A172 (cell line): ENCODE measurements at places on chromosomes 1 and 21. TPM values are rescaled to one million over a fixed set of nuclear protein-coding genes. Genes with fewer than 3 reads are reported as not detected.
A peak's percentile ranks its signal among the peaks of the same experiment; 100 is the strongest.

GRCh38 chr21:44653656-44654575 is 543 bp downstream of the KRTAP12-4 start:
- no peak for DNase-seq

- DNase-seq, result peak; percentile 36
These were observed 144.0 kb upstream of the CD34 start for GRCh38 chr1:208054911-208055379.

- no peak for DNase-seq
These were observed 337.1 kb downstream of the SIPA1L2 start for GRCh38 chr1:232292818-232293217.

DNA sequence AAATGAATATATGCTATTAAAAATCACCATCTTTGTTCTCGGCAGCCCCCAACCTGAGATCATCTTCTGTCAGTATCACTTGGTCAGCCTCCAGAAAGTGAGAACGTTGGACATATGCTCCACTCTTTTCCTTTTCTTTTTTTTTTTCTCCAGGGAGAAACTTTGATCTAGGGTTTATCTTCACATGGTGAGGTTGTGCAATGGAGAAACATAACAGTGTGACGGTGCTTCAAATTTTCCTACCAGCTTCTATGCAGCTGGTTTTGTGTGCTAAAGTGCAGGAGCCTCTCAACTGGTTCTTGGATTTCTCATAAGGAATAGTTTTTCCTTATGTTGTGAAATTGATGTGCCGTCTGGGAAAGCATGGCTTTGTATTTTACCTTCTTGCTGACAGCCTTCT is 1202.9 kb downstream of the NCAM2 start:
- no peak for DNase-seq

GRCh38 chr1:91863498-91863897 is 22.5 kb downstream of the TGFBR3 start:
- DNase-seq, result no peak

DNA sequence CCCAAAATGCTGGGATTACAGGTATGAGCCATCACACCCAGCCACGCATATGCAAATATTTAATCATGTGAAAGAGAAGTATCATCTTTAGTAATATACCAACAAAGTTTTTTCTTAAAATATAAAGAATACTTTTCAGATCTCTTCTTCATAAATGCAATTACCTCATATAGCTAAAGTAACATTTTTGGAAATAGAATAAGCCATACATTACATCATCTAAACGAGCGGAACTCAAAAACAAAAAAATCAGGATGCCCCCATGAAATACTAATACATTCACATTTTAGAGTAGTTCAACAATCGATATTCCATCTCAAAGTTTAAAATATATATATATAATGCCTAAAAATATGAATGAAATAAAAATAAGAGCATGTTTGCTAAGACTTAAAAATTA is 4.7 kb downstream of the NDC1 start:
- DNase-seq, result no peak

DNA sequence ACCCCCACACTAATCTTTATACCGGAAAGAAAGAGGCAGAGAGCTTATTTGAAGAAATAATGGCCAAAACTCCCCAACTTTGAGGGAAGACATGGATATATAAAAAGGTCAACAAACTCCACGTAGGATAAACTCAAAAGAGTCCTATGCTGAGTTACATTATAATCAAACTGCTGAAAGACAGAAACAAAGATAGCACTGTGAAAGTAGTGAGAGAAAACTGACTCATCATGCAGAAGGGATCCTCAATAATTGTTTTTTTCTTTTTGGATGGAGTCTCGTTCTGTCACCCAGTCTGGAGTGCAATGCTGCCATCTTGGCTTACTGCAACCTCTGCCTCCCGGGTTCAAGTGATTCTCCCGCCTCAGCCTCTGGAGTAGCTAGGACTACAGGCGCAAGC is 48.5 kb upstream of the TTC39A start:
- DNase-seq, result no peak

DNA sequence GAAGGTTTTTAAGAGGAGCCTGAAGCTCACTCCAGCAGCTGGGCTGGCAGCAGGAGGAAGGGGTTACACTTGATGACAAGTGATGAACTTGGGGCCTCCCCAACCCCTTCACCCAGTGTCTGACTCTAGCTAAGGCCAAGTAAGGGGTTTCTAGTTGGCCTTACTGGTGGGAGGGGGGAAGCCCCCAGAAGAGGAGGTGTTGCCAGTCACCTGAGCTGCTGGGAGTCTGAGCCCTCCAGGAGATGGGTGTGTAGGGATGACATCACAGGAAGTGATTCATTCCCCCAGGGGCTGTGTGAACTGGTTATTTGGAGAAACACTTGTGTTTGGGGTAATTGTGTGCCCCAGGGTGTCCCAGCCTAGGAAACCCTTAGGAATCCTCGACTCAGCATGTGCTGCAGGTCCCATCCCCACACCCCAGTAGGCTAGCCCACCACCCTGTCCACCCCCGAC is 3.1 kb downstream of the PADI1 start:
- DNase-seq, result peak; percentile 90

DNA sequence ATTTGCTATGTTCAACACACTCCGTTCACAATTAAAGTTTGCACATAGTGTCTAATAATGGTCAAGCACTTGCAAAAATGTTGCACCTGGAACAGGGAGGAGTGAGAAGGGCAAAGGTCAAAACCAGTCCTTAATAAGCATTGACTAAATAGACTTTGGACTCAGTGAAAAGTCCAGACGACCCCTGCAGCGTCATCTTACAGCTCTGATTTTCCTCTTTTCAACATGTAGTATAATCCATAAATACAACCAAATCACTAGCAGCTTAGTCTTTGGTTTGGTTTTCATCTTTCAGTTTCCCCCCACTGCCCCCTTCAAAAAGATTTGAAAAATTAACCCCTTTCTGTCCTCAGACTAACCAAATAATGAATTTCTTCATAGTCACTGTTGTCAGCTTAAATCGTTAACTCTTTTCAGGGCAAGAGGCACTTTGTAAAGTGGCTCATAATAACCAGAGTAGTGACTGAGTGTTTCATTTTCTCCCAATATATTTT is 290.3 kb downstream of the PTPRC start:
- DNase-seq, result no peak

DNA sequence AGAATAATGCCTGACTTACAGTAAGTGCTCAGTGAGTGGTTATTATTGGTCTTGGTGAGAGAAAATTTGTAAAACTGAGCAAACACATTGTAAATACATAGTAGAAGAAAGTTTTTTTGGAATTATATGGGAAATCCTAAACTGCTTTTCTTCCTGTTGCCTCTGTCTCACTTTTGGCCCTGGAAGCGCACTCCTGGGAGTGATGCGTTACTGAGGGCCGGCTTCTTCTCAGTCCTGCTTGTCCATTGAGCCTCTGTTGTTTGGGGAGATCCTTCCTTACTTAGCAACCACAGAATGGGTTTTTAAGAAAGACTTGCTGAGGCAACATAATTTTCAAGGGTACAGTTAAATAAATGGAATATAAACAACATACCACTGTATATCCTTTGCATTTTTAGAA is 166.0 kb downstream of the EDEM3 start:
- DNase-seq, result no peak

DNA sequence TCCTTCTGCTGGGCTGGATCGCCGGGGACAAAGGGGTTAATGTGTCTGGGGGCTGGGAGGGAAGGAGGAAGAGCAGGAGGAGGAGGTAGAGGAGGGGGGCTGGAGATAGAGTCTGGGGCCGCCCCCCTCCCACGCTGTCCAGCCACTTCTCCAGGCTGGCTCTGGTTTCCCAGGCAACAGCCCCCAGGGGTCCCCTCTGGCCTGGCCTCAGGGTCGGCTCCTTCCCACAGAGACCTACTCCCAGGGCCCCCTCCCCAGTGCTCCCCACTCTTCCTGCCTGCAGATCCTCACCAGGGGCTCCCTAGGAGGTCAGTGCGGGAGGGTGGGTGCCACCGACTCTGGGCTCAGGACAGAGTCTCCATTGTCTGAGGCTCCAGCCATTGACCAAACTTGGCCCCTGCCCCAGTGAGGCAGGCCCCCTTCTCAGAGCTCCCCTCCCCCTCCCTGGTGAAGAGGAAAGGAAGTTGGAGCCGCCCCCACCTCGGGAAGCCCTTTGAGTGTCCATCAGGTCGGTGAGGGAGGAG is 34.1 kb downstream of the ARHGEF10L start:
- DNase-seq, result no peak

DNA sequence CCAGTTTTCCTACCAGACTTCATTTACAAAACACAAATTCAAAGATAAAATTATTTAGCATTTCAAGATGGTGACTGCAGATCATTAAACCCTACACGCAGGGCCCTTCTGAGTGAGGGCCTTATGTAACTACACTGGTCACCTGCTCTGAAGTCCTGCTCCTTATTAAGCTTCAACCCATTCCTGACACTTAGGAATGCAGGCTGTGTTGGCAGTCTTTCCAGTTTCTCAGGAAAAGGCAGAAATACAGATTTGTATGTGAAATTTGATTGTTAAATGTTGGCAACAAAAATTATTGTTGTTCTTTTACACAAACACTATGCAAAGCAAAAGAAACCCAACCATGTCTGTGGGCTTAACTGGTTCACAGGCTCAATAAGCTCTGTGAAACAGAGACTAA is 25.8 kb upstream of the BCAS2 start:
- no peak for DNase-seq

GRCh38 chr1:161374373-161374772 is 6.7 kb upstream of the CFAP126 start:
- DNase-seq, result peak; percentile 26

GRCh38 chr1:56868761-56869160 is 14.2 kb downstream of the C8A start:
- no peak for DNase-seq

GRCh38 chr1:32291145-32291707 is 657 bp upstream of the HDAC1 start:
- peak; percentile 56 for DNase-seq

GRCh38 chr1:69967245-69967766 is 238.1 kb downstream of the LRRC40 start:
- peak; percentile 60 for DNase-seq

- no peak for DNase-seq
These were observed 98.9 kb downstream of the HIVEP3 start for GRCh38 chr1:41819843-41820242.

DNA sequence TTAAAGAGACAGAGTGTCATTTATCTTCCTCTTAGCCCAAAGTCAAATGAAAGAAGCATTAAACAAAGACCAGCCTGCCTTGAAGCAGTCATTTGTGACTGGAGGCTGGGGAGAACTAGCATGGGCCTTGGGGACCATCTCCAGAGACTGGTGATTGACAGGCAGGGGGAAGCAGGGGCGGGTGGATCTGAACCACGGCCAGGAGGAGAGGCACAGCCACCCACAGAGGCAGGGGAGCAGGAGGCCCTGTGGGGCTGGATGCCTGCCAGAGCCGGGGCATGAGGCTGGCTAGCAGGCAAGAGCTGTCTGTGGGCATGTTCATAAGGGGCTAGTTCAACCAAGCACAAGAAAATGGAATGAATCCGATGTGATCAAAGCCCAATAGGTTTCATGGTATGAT is 73.9 kb downstream of the PLXNA2 start:
- no peak for DNase-seq

Gene UROD
- 121 and 123 TPM in 2 replicates for total RNA-seq

Gene AMY1B
- not detected in 2 replicates for total RNA-seq

Gene ABCA4
- total RNA-seq, result not detected in 2 replicates

Gene CLIC6
- not detected in 2 replicates for total RNA-seq

Gene KLHDC8A
- total RNA-seq, result not detected in 2 replicates

Gene OR2T11
- not detected in 2 replicates for total RNA-seq

Gene LCE1E
- total RNA-seq, result not detected in 2 replicates

Gene PRRX1
- 14.0 and 18.2 TPM in 2 replicates for total RNA-seq

Gene EPS8L3
- total RNA-seq, result not detected in 2 replicates

Gene CRYBG2
- 0.02 and 0.17 TPM in 2 replicates for total RNA-seq

Gene XCL2
- not detected in 2 replicates for total RNA-seq

Gene SPRR2E
- total RNA-seq, result not detected in 2 replicates

Gene C8A
- total RNA-seq, result not detected in 2 replicates

Gene F13B
- not detected in 2 replicates for total RNA-seq

Gene DCST2
- total RNA-seq, result 0.90 TPM in 1 of 2 replicates, not detected in the other

Gene IGSF21
- total RNA-seq, result not detected in 2 replicates
